Small intestine (tissue), 16 donors: ENCODE measurements at places on chromosomes 2 and 18. TPM values are rescaled to one million over a fixed set of nuclear protein-coding genes. Genes with fewer than 3 reads are reported as not detected.

TNFRSF11A gene
- polyA plus RNA-seq = 23.5 TPM

SP100 gene
- 38.7 TPM for polyA plus RNA-seq

LOXHD1 gene
- polyA plus RNA-seq = 0.27 TPM

C1QL2 gene
- polyA plus RNA-seq = not detected

POTEE gene
- not detected for polyA plus RNA-seq

TP53I3 gene
- polyA plus RNA-seq = 291 TPM

RABL2A gene
- 10.1 TPM for polyA plus RNA-seq

SLC5A7 gene
- 2.0 TPM for polyA plus RNA-seq

MYO7B gene
- polyA plus RNA-seq = 85.6 TPM

EMILIN2 gene
- 1.8 TPM for polyA plus RNA-seq

EFHD1 gene
- polyA plus RNA-seq = 8.5 TPM

VWC2L gene
- not detected for polyA plus RNA-seq

SP140 gene
- polyA plus RNA-seq = 1.5 TPM

POTEJ gene
- not detected for polyA plus RNA-seq

NT5C1B gene
- polyA plus RNA-seq = not detected

ABI2 gene
- polyA plus RNA-seq = 0.67 TPM

SERPINB4 gene
- polyA plus RNA-seq = not detected

VSNL1 gene
- polyA plus RNA-seq = 0.54 TPM

ANKRD30B gene
- polyA plus RNA-seq = 0.22 TPM

LRP2 gene
- 0.01 TPM for polyA plus RNA-seq

DYNAP gene
- not detected for polyA plus RNA-seq

GPBAR1 gene
- 1.8 TPM for polyA plus RNA-seq

NOSTRIN gene
- polyA plus RNA-seq = 35.5 TPM

DIPK1C gene
- polyA plus RNA-seq = 0.10 TPM

STRN gene
- polyA plus RNA-seq = 6.7 TPM

TUBA4B gene
- not detected for polyA plus RNA-seq

PMAIP1 gene
- polyA plus RNA-seq = 1.8 TPM

CCDC74A gene
- polyA plus RNA-seq = 1.6 TPM

OTX1 gene
- not detected for polyA plus RNA-seq

DOK6 gene
- 5.7 TPM for polyA plus RNA-seq

FBXO41 gene
- polyA plus RNA-seq = 2.1 TPM

C2orf72 gene
- polyA plus RNA-seq = 17.4 TPM

GALNT13 gene
- polyA plus RNA-seq = not detected

PGAP1 gene
- polyA plus RNA-seq = 3.4 TPM

FTCDNL1 gene
- polyA plus RNA-seq = 0.81 TPM

FIGN gene
- polyA plus RNA-seq = not detected

B3GNT7 gene
- 44.6 TPM for polyA plus RNA-seq

MYO3B gene
- polyA plus RNA-seq = not detected

WDR75 gene
- polyA plus RNA-seq = 13.9 TPM

POTEI gene
- 0.01 TPM for polyA plus RNA-seq

POU3F3 gene
- polyA plus RNA-seq = not detected

TMEM37 gene
- polyA plus RNA-seq = 124 TPM

ASAP2 gene
- polyA plus RNA-seq = 10.8 TPM

FHOD3 gene
- polyA plus RNA-seq = 8.1 TPM

ARHGEF4 gene
- polyA plus RNA-seq = 0.83 TPM

NEU4 gene
- 82.3 TPM for polyA plus RNA-seq

ARHGAP28 gene
- polyA plus RNA-seq = 10.8 TPM
